ENCODE measurements at places on chromosomes 2 and 18.

- DNase-seq, result peak; percentile 8
Measured at GRCh38 chr18:30987467-30988241, 54.9 kb downstream of the DSC3 start.

- no peak for DNase-seq
Measured at GRCh38 chr2:239753401-239753837, 271.7 kb downstream of the NDUFA10 start.

- DNase-seq, result no peak
Measured at GRCh38 chr2:157421331-157421944, 22.5 kb downstream of the CYTIP start.

DNA sequence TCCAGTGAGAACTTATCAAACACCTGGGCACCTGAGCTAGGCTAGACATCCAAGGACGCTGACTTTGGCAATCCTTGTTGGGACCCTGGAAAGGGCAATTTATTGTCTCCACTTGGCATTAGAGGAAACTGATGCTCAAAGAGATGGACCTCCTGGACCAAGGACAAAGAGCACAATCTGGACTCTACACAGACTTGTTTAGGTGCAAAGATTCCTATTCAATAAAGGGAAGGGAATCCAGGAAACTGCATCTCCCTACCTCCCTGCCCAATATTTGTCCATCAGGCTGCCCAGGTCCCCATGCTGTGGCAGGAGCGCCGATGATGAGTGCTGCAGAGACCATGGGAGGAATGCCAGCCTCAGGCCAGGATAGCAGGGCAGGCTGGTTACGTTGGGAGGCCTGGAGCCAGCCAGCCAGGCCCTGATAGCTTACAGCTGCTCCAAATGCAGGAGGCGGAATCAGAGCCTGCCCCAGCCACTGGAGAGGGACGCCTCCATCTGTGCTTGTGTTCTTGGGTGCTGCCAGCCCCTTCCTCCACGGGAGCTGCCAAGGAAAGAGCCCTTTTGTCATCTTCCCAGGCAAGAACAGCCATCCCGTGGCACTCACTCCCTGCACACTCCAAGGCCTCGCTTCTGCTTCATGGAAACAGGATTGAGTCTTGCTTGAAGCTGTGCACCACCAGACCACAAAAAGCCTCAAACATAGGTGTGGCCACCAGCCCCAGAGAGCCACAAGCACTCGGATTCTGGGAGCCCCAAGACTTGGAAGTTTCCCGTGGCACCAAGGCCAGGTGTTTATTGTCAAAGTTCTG, 60.0 kb downstream of the HS1BP3 start:
- no peak for DNase-seq

DNA sequence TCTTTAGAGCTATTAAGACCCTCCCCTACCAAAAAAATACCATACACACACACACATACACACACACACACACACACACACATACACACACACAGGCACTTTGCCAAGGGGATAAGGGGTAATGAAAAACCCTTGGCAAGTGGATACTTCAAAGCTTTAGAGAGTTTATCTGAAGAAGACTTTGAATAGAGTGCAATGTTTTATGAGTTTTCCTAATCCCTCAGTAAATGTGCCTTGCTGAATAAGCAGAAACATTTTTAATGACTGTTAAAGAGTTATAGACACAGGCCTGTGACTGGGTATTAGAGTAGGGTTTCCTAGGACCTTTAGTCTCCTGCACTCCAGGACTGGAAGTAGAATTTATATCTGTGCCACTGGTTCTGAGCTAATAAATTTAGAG, 75.5 kb upstream of the CTAGE1 start:
- no peak for DNase-seq

DNA sequence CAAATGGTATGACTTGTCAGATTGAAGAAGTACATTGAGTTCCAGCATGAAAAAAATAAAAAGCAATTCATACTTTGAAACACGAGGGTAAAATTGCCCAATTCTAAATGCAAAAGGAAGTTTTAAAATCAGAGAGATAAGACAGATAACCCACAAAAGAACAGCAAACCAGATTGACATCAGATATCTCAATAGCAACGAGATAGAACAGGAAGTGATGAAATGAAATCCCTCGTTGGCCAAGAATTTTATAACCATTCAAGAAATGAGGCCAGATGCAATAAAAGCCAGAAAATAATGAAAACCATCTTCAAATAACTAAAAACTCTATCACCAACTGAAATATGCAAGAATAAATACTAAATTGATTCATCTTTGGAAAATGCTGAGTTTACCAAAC, 172.8 kb downstream of the CD226 start:
- no peak for DNase-seq

- no peak for DNase-seq
Measured at GRCh38 chr18:6294148-6294784, 120.4 kb downstream of the L3MBTL4 start.

DNA sequence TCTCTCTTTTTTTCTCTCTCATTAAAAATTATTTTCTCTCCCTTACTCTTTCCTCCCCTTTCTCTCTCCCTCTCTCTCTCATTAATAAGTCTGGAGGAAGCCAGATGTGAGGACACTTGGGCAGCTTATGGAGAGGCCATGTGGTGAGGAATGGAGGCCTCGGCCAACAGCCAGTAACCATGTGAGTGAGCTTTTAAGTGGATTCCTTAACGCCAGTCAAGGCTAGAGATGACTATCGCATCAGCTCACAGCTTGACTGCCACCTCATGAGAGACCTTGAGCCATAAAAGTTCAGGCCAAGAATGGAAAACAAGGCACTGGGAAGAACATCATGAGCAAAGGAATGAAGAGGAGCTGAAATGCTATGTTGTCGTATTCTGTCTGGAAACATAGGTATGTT, 39.1 kb downstream of the ETAA1 start:
- DNase-seq, result peak; percentile 46

GRCh38 chr2:9060819-9061218, 57.3 kb upstream of the MBOAT2 start:
- DNase-seq, result no peak

DNA sequence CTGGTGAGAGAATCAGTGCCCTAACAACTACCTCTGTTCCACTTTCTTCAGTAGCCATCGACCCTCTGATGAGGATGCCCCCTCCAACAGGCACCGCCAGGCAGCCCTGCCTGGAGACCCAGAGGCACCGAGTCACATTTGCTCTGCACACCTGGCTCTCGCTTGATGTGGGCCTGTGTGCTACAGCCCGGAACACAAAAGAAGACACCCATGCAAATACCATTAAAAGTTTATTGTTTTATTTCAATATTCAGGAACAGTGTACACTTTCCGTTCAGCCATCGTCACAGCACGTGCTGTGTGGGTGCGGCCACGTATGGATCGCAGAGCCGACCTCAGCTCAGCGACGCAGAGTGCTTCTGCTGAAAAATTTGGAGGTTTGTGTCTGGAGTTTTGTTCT, 154.0 kb downstream of the MBP start:
- DNase-seq, result no peak

- DNase-seq, result no peak
Measured at GRCh38 chr2:238467792-238468191, 41.1 kb downstream of the ASB1 start.

- DNase-seq, result no peak
Measured at GRCh38 chr2:19287324-19287723, 71.1 kb downstream of the OSR1 start.

GRCh38 chr2:17476064-17476463, 42.2 kb downstream of the RAD51AP2 start:
- no peak for DNase-seq

- no peak for DNase-seq
Measured at GRCh38 chr2:127371037-127371436, 16.7 kb downstream of the MAP3K2 start.

DNA sequence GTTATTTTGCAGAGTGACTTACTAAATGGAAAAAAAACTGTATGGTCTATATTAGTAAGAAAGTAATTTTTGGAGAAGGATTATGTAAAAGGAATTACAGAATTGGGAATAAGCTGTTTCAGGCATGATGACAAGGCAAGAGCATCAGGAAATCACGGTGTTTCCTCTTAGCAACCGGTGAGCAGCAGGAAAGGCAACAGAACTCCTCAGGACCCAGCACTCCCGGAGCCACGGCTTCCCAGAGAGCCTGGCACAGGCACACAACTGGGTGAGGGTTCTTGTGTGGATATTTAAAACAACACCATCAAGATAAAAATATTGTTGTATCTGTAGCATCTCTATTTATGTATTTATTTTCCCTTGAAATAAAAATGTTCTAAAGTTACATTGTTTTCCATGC, 34.4 kb downstream of the CYP27C1 start:
- no peak for DNase-seq

DNA sequence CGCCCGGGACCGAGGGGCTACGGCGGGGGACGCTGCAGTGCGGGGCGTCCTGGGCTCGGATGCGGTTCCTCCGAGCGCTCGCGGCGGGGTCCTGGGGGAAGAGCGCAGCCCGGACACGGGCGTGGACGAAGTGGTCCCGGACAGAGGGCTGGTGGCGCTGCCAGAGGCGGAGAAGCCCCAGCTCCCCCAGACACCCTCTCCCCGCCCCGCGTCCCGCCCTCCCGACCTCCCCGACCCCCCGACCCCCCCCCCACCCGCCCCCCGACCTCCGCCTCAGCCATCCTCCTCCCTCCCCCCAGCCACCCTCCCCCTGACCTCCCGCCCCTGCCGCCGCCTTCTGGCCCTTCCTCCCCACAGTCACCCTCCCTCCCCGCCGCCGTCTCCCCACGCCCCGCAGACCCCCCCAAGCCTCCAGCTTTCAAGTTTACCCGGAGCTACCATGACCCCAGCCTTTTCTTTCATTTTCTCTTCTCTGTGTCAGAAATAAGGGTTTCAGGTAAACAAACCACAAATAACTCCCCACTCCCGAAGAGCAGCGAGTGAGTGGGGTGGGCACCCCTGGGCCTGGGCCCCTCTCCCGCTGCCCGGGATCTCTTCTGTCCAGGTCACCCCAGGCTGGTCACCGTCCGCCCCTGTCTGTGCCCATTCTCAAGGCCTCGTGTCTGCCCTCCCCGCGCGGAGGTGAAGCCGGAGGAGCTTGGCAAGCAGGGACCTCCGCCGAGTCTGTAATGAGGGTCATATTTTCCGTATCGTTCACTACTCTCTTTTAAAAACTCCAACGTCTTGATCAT, 5.1 kb downstream of the NFATC1 start:
- DNase-seq, result peak; percentile 80

DNA sequence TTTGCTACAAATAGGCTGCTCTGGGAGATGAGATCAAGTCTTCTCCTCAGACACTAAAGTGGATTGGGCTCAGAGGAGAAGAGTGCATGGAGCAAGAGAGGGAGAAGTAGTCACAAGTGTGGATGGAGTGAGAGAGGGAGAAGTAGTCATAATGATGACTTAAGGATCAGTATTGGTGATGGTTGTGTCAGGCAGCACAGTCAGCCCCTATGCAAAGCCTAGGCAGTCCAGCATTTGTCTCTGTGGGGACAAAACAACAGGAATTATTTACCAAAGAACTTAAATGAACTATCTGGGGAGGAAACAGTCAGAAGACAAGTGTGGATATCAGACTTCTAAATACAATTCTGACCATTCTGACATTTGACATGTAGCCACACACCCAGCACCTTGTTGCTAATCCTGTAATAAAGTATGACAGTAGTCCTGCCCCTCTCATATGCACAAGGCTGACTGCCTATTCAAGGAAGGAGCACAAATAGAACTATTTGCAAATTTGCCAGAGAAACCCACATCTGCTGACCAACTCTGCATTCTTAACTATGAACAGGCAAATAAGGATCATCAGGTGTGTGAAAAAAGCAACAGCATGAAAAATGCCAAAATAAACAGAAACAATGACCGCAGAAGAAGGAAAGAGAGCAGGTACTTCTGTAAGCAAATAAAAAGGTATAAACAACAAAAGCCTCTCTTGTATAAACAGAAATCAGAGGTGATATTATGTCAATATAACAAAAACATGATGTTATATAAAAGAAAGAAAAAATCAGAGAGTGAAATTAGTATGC, 1597.9 kb upstream of the ACVR2A start:
- DNase-seq, result no peak

DNA sequence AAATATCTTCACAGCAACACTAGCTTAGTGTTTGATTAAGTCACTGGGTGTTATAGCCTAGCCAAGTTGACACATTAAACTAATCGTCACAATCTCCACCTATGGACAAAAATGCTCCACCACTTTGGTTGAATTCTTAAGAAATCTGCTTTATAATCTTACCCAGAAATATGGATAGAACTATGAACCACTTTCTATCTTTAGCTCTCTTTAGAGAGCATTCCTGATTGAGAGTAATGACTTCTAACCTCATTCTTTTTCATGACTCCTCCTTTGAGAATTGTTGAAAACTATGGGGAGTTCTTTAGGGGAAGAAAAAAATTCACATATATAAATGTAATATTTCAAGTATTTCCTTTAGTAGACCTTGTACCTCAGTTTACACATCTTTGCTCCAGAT, 1282.2 kb upstream of the ZEB2 start:
- no peak for DNase-seq

- no peak for DNase-seq
Measured at GRCh38 chr2:174901075-174901474, 104.1 kb downstream of the CHN1 start.

GRCh38 chr18:12239431-12239830, 14.7 kb upstream of the CIDEA start:
- no peak for DNase-seq

DNA sequence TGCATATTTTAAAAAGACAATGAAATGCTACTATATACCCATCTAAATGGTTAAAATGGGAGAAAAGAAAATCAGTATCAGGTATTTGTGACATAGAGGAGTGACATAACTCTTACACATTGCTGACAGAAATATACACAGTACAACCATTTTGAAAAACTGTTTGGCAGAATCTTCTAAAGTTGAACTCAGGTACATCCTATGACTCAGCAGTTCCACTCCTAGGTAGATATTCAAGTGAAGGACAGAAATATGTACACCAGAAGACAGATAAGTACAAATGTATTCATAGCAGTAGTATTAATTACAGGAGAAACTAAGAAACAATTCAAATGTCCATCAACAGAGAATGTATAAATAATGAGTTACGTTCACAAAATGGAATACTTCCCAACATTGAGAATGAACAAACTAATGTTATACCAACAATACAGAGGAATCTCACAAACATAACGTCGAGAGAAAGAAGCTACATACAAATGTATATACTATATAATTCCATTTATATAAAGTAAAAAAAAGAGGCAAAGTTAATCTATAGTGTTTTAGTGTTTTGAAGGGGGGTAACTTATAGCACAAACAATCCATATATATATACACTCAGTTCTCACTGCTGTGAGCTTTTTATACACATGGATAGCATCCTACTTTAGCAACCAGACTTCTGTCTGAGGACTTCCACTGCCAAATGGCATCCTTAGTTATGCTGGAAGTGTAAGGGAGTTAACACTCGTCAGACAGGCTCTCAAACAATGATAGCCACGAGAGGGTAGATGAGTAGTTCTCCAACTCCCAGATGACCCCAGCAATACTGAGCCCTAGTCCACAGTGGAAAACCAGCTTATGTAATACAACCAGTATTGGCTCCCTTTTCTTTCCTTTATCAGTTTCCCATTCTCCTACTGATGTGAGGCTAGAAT, 172.5 kb downstream of the NBAS start:
- DNase-seq, result no peak

GRCh38 chr2:173053043-173053699, 22.5 kb upstream of the MAP3K20 start:
- no peak for DNase-seq
